Renal cortical epithelial cell (primary cell): ENCODE measurements at places on chromosomes 2 and 18. TPM values are rescaled to one million over a fixed set of nuclear protein-coding genes. Genes with fewer than 3 reads are reported as not detected.

CDH20 gene
- total RNA-seq = not detected in 2 replicates

CPO gene
- 1.1 TPM in 1 of 2 replicates, not detected in the other for total RNA-seq

POLR1A gene
- total RNA-seq = 17.4 and 40.4 TPM in 2 replicates

TCF23 gene
- not detected in 2 replicates for total RNA-seq

ARHGAP15 gene
- total RNA-seq = not detected in 2 replicates

CPLX4 gene
- total RNA-seq = not detected in 2 replicates

TUBA3E gene
- not detected in 2 replicates for total RNA-seq

DAPL1 gene
- total RNA-seq = 2.0 TPM in 1 of 2 replicates, not detected in the other

LAMA3 gene
- 70.9 and 246 TPM in 2 replicates for total RNA-seq

TANC1 gene
- 14.8 and 44.0 TPM in 2 replicates for total RNA-seq

SERPINB4 gene
- total RNA-seq = 0.17 and 0.35 TPM in 2 replicates

CHRNG gene
- not detected in 2 replicates for total RNA-seq

ANKRD53 gene
- 0.30 TPM in 1 of 2 replicates, not detected in the other for total RNA-seq
